ENCODE measurements at places on chromosomes 7 and 10.

GRCh38 chr10:108413954-108414353, 1249.4 kb upstream of the SORCS1 start:
- DNase-seq: no peak

GRCh38 chr7:36216063-36216684, 63.1 kb downstream of the EEPD1 start:
- DNase-seq: no peak

DNA sequence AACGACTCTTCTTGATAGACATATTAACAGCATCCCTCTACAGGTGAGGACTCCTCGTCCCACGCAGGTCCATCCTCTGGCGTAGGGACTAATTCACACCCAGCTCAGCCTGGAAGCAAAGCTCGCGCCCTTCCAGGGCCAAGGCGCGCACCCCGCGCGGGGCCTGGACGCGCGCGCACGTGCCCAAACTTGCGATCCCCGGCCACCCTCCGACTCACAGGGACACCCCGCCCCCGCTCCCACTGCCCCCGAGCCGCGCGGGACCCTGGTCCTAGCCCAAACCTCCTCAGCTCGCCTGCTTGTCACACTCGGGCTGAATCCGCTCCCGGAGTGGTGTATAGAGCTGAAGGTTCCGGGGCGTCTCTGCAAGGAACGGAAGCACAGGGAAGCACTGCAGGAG, 76.9 kb downstream of the ZNF248 start:
- DNase-seq: no peak

- no peak for DNase-seq
These were observed 10.8 kb downstream of the MTERF1 start for GRCh38 chr7:91869661-91870060.

DNA sequence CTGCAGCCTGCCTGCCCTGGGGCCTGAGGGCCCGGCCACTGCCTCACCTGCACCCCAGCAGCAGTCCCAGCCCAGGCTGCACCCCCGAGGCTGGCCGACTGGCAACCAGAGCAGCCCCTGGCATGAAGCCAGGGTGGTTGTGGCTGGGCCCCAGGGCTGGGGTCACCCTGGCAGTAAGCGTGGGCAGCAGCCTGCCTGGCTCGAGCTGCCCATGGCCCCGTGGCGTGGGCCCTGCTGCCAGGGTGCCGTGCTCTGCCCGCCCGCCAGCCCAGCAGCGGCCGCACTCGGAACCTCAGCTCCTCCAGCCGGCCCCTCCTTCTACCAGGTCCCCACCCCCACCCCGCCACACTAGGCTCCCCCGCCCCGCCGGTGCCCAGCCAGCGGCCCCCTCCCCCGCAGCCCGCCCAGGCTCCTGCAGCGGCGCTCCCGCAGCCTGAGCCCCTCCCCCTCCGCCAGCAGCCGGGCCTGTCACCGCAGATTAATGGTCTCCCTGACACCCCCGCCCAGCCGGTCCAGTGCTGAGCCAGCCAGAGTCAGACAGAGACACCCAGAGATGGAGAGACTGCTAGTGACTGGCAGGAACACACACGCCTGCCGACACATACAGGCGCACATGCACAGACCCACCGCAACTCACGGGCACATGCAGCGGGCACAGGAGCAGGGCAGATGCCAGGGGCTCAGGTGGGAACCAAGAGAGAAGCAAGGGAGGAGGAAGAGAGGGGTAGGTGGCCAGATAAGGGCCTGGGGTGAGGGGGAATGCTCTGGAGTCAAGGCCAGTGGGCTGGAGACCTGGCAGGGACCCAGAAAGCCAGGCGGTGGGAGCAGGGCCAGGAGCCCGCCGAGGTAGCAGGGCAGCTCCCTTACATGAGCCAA, 22.4 kb downstream of the KCNH2 start:
- no peak for DNase-seq

- DNase-seq: no peak
These were observed 273.0 kb downstream of the GRM8 start for GRCh38 chr7:126979722-126980121.

DNA sequence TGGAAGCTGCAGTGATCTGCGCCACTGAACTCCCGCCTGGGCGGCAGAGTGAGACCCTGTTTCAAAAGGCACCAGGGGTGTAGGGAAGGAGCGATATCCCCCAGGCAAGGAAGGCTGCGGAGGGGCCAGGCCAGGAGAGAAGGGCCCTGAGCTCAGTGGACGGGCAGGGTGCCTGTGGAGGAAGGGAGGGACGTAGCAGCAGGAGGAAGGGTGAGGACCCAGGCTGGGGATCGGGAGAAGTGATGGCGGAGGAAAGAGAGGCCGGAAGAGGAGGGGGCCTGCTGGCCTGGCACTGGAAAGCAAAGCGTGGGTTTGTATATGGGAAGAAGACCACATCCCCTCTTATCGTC, 45.6 kb downstream of the ALOX5 start:
- no peak for DNase-seq

DNA sequence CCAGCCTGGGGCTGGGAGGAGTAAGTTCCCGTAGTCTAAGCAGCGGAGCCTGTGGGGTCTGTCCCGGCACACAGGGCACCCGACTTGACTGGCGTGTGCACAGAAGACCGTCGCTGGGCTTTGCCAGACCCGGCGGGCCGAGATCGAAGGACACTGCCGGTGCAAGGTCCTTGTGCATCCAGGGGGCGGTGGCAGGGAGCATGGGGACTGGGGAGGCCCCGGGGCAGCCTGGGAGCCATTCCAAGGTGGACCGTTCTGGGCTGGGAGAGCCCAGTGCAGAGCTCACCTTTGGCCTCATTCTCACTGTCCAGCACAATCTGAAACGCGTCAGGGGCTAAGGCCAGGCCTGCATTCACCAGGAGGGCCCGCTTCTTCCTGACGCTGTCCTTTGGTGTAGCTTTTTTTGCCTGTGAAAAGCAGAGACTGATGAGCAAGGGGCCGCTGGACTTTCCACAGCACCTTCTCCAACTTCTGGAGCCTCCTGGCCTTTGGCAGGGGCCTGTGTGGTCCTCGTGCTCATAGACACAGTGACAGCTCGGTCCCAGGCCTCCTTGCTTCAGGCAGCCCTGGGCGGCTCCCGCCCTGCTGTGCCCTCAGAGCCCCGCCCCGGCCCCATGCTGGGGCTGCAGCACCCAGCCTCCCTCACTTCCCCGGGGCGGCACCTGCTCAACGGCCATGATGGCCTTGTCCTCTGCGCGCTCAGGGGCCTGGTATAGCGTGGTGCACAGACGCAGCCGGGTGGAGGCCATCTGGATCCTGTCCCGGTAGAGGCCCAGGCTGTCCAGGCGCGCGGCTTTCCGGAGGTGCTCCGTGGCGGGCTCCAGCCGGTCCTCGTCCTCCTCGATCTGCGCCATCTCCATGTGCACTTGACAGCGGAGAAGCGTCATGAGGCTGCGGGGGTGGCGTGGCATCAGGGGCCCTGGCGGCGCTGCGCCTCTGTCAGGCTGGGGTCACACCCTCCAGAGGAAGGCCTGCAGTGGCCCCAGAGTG, 20.3 kb downstream of the CFAP46 start:
- DNase-seq: no peak

DNA sequence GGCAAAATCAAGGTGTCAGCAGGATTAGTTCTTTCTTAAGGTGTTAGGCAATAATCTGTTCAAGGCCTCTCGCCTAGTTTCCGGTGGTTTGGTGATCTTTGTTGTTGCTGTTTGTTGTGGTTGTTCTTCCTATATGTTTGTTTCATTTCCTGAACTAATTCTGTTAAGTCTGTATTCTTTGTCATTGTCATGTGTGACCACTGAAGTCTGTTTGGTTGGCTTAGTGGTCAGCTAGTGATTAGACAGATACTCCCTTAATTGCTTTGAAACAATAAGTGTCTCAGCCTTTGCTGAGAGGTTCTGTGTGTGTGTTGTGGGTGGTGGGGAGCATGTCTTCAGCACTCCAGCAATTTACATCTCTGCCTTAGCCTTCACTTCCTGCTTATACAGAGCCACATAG, 46.0 kb downstream of the ABCC2 start:
- DNase-seq: peak; percentile 12

DNA sequence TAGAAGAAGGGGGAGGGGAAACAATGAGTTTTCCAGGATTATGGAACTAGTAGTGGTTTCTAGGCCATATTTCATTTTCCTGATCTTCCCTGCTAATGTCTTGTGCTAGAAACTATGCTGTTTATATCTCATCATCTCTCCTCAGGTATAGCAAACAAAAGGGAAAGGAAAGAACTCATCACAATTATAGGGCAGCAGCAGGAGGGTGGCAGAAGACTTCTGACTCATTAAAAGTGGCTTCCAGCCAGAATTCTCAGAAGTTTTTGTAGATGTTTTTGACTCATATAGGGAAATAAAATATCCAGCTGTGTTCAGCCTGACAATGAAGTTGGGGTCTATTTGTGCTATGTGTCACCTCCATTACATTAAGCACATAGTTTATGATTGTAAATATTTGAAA, 6.5 kb downstream of the AHR start:
- DNase-seq: no peak

- DNase-seq: no peak
These were observed 31.1 kb upstream of the ING3 start for GRCh38 chr7:120919466-120919865.

GRCh38 chr7:35482231-35482630, 212.7 kb downstream of the HERPUD2 start:
- DNase-seq: no peak

- DNase-seq: no peak
These were observed 26.9 kb downstream of the PIK3AP1 start for GRCh38 chr10:96693431-96693830.

GRCh38 chr7:47382200-47382599, 199.7 kb downstream of the TNS3 start:
- no peak for DNase-seq

DNA sequence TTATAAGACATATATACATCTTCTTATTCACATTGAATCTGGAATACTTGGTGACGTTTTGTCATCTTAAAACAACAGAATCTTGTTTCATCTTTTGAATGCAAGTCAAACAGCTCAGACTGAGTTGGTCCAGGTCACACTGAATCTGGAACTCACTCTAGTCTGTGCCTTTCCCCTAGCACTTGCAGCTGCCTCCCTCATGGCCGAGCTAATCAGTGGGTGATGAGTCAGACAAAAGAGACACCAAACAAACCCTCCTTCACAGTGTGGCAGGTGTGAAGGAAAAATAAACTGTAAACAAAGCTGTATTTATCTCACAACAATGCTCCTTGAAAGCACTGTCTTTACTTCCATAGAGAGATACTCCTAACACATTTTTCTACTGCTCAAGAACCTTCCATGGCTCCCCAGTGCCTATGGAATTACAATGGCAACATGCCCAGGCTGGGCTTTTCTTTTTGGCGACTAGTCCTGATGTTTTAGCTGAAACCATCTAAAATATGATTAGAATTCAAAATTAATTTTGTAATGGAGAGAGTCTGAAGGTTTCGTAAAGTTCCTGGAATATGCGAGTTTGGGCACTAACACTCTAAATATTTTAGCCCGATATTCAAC, 140.0 kb downstream of the ZNF365 start:
- no peak for DNase-seq

GRCh38 chr10:11886851-11887250, 63.7 kb downstream of the PROSER2 start:
- DNase-seq: peak; percentile 43

DNA sequence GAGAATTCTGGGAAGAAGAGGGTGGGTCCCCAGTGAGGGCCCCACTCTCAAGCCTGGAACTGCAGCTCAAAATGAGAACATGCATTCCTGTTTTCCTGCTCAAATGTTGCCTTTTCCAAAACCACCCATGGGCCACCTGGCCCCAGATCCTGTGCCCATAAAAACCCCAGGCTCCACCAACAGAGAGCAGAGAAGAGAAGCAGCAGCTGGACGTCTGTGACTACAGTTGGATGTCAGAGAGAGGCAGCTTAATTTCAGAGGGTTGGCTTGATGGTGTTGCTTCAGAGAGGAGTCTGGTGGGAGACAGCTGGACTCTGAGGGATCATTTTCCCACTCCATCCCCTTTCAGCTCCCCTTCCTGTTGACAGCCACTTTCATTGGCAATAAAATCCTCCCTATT, 256.4 kb downstream of the FZD1 start:
- no peak for DNase-seq

GRCh38 chr7:157769526-157770215, 432.9 kb downstream of the DNAJB6 start:
- no peak for DNase-seq

- DNase-seq: no peak
These were observed 102.0 kb upstream of the INSYN2A start for GRCh38 chr10:127298381-127298780.

DNA sequence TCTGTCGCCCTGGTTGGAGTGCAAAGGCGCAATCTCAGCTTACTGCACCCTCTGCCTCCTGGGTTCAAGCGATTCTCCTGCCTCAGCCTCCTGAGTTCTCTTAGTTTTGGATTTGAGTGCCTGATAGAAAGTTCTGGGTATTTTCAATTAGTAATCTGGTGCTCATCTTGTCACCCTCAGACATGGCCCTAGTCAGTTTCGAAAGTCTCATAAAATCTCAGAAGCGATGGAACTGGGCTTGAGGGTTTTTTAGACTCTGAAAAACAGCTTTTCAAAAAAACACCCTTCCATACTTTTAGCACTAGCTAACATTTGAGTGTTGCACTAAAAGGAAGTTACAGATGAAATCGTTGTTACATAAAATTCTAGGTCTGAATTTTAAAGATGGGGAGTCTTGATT, 9.4 kb upstream of the PIP4K2A start:
- DNase-seq: no peak

GRCh38 chr10:89217057-89217990, 10.2 kb upstream of the CH25H start:
- peak; percentile 12 for DNase-seq

DNA sequence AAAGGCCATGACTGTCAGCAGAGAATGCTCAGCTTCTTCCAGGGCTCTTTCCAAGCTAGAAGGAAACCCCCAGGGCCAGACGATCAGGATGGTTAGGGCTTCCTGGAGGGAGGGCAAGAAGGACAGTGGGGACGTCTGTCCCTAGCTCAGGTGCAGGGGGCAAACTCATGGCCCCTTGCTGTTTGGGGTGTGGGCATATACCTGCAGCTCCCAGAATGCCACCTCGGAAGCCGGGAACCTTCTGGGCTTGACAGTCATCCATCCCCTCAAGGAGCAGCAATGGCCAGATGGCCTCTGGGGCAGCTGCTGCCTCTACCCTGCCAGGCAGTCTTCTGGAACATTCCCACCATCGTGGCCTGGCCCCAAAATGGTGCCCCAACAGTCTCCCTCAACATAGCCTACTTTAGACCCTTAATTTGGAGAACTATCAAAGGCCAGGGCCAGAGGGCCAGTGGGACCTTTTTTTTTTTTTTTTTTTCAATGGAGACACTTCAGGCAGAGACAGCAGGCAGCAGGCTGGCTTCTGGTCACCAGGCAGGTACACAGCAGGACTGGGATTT, 40.2 kb upstream of the ZMIZ1 start:
- DNase-seq: no peak

GRCh38 chr10:114399576-114399975, 4.7 kb downstream of the AFAP1L2 start:
- no peak for DNase-seq
